Stimulated activated CD4-positive, alpha-beta T cell treated with anti-CD3 and anti-CD28 coated beads, Interleukin-12 subunit alpha, Interleukin-12 subunit beta, amount 100 ng/mL, for 4 hours (primary cell): ENCODE measurements at places on chromosomes 4 and X.

GRCh38 chr4:114334884-114335330, 263.7 kb upstream of the UGT8 start:
- DNase-seq: no peak

DNA sequence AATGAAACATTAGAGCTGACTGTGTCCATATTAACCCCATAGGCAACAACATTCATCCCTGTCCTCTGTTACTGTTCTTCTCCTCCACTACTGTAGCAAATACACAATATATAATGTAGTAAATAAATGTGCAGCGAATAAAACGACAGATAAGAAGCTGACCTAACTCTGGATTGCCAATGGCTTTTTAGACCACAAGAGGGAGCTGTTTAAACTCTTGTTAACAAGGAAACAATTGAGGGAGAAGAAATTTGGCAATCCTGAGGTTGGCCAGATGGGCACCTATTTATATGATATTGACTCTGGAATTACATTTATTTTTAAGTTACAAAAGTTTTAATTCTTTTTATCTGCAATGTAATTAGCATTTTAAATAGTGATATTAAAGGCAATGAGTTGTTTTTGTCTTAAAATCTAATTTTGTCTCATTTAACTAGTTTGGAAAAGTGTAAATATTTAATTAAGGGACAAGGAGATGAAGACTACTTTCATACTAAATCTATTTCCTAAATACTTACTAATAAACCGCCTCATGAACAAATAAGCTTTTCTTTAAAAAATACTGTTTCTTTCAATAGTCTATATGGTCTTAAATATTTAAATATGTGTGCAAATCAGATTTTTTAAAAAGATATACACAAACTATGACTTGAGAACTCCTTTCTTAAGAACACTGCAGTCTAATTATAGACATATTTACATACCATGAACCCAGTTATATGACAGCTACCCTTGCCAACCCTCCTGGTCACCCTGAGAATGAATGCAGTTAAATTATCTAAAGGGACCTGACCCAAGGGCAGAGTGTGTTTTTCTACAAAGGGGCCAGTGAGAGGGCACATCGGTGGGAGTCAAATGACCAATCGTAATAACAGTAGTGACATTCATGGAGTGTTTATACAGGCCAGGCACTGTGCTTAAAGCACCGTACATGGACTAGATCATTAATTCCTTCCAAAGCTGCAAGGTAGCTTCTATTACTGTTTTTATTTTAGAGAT, 52.9 kb upstream of the HPF1 start:
- no peak for DNase-seq

DNA sequence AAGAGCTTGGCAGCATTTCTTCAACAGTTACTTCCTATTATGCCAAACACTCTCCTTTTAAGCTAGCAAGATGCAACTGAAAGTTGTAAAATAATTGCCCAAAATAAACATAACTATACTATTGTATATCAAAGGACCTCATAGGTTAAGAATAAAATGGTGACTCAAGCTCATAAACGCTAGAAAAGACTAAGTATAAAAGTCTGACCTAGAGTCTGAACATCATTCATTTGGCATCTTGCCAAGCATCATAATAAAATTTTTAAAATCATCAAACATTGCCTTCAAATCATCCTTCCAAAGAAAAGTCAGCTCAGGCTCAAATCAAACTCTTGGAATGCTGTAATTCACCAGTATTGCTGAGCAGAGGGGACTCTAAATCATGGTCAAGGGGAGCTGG, 281.2 kb downstream of the QDPR start:
- no peak for DNase-seq

GRCh38 chr4:8771258-8771590, 100.4 kb downstream of the HMX1 start:
- DNase-seq: no peak

DNA sequence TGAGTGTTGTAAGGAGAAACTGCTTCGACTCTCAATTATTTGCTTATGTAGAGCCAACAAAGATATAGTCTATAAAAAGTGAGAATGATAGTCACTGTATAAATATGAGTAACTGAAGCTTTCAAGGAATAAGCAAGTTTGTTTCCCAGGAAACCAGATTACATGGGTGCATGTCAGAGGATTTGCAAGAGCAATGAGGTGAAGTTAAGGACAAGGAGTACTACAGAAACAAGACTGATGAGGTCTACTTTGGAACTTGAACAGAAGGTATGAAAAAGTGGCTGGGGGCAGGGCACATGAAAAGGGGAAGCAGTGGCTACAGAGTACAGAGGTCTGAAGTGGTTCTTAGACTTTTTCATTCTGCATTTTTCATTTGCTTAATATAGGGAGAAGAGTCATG, 321.0 kb upstream of the CXXC4 start:
- DNase-seq: no peak

GRCh38 chr4:1060121-1060520, 48.7 kb downstream of the FGFRL1 start:
- no peak for DNase-seq

- DNase-seq: no peak
Measured at GRCh38 chr4:170278460-170278859, 188.7 kb upstream of the AADAT start.

- DNase-seq: no peak
Measured at GRCh38 chr4:96093563-96093962, 253.7 kb downstream of the PDHA2 start.

- DNase-seq: no peak
Measured at GRCh38 chr4:7397206-7398103, 37.3 kb downstream of the PSAPL1 start.

DNA sequence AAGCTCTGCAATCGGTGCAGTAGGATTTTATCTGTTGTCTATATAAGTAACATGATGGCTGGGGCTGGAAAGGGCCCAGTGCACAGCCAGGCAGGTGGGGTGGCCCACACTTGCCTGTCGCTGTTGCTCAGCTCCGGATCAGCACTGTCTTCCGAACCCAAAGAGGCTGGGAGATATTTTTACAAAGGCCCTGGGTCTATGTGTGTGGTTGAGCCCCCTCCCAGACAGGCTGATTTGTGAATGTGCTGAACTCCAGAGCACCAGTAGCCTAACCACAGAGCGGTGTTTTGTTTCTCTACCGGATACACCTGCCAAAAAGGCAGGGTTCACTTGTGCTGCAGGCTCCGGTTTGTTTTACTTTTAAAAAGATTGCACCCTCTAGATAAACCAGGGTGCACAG, 33.5 kb upstream of the CHRNA9 start:
- no peak for DNase-seq

GRCh38 chrX:74246524-74246923, 57.5 kb upstream of the ZCCHC13 start:
- DNase-seq: no peak

GRCh38 chrX:130728208-130728607, 174.8 kb downstream of the ENOX2 start:
- DNase-seq: no peak

GRCh38 chr4:106418444-106418843, 49.9 kb upstream of the GIMD1 start:
- DNase-seq: no peak

GRCh38 chrX:132876523-132877338, 81.7 kb downstream of the HS6ST2 start:
- DNase-seq: no peak

GRCh38 chrX:153496590-153496959, 1.8 kb downstream of the BGN start:
- no peak for DNase-seq

GRCh38 chrX:68429216-68429615, 4.1 kb downstream of the OPHN1 start:
- no peak for DNase-seq

DNA sequence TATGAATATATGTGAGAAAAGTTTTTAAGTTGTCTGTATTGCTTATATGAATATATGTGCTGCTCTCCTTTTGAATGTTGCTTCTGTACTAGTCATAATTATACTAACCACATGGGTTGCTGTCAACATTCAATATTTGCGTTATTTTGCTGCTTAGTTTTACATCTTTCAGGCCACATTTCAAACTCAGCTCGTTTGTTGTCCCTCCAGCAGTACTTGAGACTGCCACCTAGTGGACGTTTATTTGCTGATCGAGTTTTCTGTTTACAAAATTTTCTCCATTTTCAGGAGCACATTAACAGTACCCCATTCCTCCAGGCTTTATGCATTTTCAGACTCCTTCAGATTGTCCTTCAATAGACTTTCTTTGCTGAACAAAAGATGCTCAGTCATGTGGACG, 75.8 kb downstream of the NUDT11 start:
- DNase-seq: no peak

DNA sequence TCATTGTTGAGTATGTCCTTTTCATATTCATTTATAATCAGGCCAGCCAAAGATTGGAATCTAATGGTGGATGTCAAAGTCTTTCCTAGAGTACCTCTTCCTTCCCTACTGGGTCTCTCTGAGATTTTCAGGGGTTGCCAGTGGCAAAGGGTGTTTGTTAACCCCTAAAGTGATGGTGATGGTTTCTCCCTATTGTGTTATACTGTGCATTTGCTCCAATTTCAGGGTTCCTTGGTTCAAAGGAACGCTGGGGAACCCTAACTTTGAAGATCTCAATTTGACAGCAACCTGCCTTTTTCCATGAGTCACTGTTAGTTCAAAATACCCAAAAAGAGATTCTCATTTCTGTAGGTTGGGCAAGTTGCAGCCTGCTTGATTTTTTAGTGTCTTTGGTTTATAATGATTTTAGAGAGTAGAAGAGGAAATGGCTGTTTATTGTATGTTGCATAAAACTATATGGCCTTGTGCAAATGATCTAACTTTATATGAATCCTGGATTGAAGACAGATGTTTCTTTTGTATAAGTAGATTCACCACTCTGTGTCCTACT, 23.0 kb downstream of the GAB1 start:
- DNase-seq: no peak
